ENCODE measurements at places on chromosomes 5 and 9.

DNA sequence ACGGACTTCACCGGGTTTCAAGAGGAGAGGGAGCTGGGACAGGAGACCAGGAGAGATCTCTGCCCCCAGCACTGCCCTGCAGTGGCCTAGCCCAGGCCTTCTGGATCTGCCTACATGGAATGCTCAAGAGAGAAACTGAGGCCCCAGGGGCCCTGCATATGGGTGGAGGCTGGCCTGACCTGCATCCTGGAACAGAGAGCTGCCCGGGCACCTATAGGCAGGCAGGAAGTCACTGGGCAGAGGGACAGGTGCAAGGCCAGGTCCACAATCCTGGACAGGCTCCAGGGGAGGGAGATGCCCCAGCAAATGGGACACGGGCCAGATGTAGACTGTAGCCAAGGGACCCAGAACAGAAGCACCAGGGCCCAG lies 98.5 kb upstream of the RUFY1 start:
- DNase-seq = no peak

- no peak for DNase-seq
Observed at GRCh38 chr9:129146441-129146941, 31.6 kb downstream of the IER5L start.

DNA sequence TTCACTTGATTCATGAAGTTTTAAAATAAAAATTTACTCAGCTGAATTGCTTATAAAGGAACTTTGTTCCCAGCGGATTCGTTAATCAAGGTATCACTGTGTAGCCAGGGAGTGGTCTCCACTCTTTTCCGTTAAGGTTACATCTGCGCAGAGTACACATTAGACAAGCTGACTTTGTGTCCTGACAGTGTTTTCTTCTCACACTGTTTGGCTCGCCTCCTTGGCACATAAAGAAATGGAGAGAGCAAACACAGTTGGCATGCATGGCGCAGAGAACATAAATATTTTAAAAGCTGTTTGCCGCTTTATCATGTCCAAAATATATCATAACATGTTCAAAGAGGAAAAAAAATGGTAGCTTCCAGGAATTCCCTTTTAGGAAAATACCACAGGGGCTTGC lies 153.2 kb downstream of the EDIL3 start:
- no peak for DNase-seq

DNA sequence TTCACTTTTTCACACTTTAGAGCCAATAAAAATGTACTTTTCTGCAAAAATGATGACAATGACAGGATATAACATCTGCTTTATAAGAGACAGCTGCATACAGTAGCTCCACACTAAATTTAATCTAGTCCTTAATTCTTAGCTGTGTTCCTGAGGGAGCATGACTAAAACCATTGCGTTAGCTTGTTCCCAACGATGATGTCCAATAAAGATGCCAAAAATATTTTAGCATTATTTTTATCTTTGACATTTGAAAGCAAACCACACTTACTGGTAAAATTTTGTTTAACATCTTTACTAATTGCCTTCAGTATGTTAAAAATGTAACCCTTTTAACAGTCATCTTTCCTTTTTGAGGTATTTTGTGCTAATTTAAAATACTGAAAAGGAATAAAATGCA lies 382.7 kb downstream of the CHSY3 start:
- no peak for DNase-seq

DNA sequence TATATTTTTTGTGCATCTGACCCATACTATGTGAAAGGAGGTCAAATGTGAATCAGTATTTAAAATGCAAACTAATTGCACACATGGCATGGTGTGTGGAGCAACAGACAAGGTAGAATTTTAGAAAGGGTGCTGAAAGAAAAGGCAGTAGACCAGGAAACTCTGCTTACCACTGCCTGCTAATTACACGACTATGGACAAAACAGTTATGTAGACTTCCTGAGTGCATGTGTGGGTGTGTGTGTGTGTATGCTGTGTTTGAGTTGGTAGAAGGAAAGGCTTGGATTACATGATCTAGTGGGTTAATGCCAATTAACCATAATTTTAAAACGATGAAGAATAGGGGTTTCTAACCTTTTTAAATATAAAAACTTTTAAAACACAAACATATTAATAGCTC lies 349.9 kb downstream of the SH3GL2 start:
- no peak for DNase-seq

DNA sequence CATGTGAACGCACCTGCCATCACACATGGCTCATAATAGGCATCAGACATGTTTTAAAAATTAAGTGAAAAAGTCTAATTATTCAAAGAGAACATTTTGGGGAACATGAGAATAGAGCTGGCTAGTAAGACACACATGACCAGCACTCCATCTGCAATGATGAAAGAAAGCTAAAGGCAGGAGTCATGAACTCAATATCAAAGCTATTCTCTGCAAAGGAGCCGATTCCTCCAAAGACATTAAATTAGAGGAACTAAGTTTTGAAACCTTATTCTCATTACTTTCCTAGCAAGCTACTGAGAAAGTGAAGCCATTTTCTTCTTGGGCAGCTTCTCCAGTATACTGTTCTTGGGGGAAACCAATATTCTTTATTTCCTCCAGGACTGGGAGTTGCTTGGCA lies 172.0 kb downstream of the CRB2 start:
- no peak for DNase-seq

DNA sequence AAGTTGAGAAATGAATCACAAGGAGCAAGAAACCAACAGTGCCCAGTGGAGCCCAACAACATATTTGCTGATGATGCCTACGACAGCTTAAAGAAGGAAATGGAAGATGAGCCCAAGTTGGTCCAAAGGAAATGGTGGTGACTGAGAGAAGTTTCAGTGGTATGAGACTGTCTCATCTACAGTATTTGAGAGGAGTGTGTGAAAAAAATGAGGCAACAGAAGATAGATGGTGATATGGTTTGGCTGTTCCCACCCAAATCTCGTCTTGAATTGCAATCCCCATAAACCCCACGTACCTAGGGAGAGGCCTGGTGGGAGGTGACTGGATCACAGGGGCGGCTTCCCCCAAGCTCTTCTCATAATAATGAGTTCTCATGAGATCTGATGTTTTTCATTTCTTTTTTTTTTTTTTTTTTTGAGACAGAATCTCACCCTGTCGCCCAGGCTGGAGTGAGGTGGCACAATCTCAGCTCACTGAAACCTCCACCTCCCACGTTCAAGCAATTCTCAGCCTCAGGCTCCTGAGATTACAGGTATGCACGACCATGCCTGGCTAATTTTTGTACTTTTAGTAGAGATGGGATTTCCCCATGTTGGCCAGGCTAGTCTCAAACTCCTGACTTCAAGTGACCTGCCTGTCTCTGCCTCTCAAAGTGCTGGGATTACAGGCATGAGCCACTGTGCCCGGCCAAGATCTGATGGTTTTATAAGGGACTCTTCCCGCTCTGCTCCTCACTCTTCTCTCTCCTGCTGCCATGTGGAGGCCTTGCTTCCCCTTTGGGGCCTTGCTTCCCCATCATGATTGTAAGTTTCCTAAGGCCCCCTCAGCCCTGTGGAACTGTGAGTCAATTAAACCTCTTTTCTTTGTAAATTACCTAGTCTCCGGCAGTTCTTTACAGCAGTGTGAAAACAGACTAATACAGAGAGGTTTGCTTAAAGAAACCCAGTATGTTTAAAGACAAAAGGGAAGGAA lies 30.2 kb downstream of the EFCAB9 start:
- DNase-seq = no peak

DNA sequence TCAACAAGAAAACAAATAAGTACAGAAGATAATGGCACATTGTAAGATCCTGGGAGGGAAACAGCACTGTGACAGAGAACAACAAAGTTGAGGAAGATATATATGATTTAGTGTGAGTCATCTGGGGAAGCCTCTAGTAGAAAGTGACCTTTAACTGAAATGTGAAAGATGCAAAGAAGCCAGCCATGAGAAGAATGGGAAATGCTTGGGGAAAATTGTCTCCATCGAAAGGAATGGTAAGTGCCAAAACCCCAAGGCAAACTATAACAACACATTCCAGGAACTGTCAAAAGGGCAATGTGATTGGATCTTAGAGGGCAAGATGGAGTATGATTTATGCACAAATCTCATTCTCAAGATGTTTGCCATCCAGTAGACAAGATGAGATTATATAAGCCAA lies 537.8 kb upstream of the BRINP1 start:
- no peak for DNase-seq

GRCh38 chr5:140345919-140346347 lies 470 bp downstream of the HBEGF start:
- no peak for DNase-seq

GRCh38 chr9:93308676-93309075 lies 124.7 kb downstream of the WNK2 start:
- DNase-seq = no peak

GRCh38 chr5:101977729-101978345 lies 318.2 kb downstream of the SLCO4C1 start:
- peak; percentile 62 for DNase-seq

GRCh38 chr5:158995694-158996173 lies 104.0 kb downstream of the EBF1 start:
- no peak for DNase-seq

GRCh38 chr5:65825408-65826328 lies 100.7 kb upstream of the ERBIN start:
- no peak for DNase-seq

DNA sequence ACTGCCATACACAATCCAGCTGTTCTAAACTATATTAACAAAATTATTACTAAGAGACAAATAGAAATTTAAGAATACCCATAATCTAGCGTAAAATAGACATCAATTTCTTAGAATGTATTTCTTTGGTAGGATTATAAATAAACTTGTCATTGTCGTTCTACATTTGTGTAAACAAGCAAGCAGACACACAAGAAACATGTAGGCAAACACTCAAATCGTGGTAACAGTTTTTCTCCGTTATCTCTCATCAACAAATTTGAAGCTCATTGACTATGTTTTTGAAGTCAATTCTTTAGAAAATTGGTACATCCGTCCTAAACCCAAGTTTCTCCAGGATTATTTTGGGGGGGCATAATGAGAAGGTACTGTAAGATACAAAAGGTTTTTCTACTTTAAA lies 832.2 kb downstream of the DTWD2 start:
- DNase-seq = no peak

DNA sequence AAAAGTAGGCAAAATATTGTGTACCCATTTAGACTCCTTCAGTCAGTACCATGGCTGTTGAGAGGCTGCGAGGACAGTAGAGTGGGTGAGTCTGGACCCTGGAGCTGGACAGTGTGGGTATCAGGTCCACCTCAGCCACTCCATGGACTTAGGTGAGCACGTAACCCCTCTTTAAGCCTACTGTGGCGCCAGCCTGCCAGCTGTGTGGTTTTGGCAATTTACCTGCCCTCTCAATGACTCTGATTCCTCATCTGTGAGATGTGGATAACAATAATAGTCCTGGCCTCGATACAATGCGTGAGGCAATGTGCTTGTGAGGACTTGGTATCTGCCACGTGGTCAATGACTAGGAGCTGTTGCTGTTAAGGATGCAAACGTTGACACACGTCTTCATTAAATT lies 17.9 kb downstream of the SLC1A3 start:
- no peak for DNase-seq

Measured in NCI-H748 treated with DMSO at 0.1 percent for 48 hours (cell line).